ENCODE measurements at places on chromosomes 11 and 22. TPM values are rescaled to one million over a fixed set of nuclear protein-coding genes. Genes with fewer than 3 reads are reported as not detected.

The NCR3LG1 gene
- total RNA-seq, result 8.1 TPM

DNA sequence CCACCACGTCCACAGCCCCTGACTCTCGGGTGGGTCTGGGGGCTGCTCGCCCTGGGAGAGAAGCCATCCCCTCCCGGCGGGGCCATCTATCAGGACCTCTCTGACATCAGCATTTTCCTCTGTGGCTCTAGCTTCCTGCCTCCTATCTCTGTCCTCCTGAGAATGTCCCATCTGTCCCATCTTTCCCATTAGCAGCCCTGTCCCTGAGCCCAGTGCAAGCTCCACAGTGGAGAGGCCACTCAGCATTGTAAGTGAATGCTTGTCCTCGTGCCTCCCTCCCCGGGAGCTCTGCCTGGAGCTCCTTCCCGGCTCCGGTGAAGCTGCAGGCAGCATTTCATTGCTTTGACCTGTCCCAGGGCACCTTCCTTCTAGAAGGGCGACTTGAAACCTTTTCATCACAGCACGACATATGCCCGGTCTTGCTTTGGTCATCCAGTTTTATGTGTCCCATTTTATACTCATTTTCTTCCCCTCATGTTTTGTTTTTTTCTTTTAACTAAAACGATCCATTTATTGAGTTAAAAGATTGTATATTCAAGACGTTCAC, 49.7 kb downstream of the RTN4R start:
- no peak for DNase-seq

DNA sequence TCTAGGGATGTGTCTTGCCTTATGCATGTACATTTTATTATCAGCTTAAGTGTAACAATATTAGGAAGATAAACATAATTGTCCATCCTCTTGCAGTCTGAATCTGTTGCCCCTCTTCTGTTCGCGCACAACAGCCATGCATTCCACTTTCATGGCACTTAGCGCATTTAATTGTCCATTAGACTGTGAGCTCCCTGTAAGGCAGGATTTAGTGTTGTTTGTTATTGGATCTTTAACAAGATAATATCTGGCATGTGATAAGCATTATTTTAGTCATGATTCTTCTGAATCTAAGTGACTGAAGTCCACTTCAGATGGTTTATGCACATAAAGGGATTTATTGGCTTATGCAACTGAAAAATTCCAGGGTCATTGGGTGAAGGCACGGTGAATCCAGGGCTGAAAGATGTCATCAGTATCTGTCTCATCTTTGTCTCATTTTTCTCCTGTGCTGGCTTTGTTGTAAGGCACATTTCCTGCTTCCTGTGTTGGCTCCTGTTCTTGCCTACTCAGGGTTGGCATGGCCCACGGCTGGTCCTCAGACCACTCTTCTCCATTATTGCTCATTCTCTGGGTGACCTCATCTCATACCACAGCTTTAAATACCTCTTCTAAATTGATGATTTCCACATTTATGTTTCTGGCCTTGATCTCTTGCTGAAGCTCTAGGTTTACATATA, 37.6 kb downstream of the ATXN10 start:
- no peak for DNase-seq

The IGSF9B gene
- total RNA-seq, result not detected

DNA sequence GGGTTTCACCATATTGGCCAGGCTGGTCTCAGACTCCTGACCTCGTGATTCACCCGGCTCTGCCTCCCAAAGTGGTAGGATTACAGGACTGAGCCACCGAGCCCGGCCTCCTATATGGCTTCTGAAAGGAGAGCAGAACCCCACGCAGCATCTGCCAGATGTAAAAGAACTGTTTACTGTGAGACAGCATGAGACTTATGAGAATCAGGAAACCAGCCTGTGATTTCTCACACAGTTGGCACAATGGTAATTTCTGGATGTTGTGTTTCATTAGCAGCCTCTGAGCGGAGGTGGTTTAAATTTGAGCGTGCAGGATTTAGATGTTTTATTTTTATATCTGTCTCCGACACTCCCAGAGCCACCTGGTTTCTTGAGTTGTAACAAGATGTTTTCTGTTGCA, 33.8 kb downstream of the CEP164 start:
- no peak for DNase-seq

DNA sequence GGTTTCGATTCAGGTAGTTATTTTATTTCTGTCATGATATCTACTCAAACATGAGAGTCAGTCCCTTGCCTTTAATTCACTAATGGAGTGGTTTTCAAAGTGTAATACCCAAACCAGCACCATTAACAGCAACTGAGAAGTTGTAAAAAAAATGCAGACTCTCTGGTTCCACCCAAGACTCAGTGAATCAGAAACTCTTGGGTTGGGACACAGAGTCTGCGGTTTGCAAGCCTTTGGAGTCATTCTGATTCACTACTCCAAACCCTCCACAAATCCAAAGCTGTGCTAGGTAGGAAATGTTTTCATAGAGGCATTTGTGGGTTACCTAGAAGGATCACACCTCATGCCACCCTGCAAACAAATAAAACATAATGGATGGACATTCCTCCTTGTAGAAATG, 340.1 kb downstream of the NTM start:
- no peak for DNase-seq

The SYTL2 gene
- total RNA-seq, result 137 TPM

GRCh38 chr11:83023410-83023809, 48.3 kb downstream of the RAB30 start:
- DNase-seq, result no peak

The SPDYC gene
- total RNA-seq, result not detected

The CDC42BPG gene
- total RNA-seq, result 0.03 TPM

GRCh38 chr11:123272565-123272964, 77.5 kb upstream of the CLMP start:
- DNase-seq, result no peak

- DNase-seq, result no peak
Observed at GRCh38 chr11:6587360-6587953, 16.0 kb downstream of the RRP8 start.

All from SJCRH30 (cell line).